ENCODE measurements at places on chromosomes 2 and 18.
A peak's percentile ranks its signal among the peaks of the same experiment; 100 is the strongest.

GRCh38 chr2:69734035-69734611 is 7.8 kb upstream of the ANXA4 start:
- no peak for DNase-seq

DNA sequence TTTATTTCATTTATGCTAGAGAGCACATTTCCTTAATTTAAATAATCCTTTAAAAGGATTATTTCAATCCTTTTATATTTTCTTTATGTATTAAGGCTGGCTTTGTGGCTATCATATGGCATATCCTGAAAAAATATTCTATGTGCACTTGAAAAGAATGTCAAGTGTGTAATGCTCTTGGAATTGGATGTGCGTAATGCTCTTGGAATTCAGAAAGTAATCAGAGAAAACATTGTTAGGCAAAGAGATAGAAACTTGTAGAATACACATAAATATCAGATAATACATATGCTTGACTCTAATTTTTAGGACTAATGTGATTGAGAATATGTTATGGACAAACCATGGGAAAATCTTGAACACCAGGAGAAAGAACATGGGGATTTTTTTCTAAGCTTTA is 197.5 kb upstream of the COL3A1 start:
- no peak for DNase-seq

- DNase-seq = no peak
These were observed 209.2 kb upstream of the STON1 start for GRCh38 chr2:48320742-48321141.

- DNase-seq = no peak
These were observed 65.1 kb upstream of the TMEM17 start for GRCh38 chr2:62570861-62571698.

GRCh38 chr2:186959486-186959885 is 110.5 kb upstream of the ZSWIM2 start:
- no peak for DNase-seq

- no peak for DNase-seq
These were observed 29.2 kb downstream of the UNC50 start for GRCh38 chr2:98637401-98638147.

DNA sequence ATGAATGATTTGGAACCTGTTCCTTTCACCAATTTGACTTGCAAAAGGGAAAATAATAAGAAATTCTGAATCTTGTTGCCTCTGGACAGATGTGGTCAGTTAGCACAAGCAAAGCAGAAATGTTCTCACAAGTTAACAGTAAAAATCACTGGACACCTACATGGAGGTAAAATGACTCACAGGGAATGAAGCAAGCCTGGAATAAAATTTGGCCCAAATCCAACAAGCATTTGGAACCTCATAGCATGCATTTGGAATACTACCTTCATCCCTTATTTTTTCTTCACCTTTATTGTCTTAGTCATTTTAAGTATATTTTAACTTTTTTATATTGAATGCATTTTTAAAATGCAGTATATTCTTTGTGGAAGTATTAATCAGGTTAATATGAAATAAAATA is 602.9 kb downstream of the ARHGAP15 start:
- DNase-seq = no peak

- no peak for DNase-seq
These were observed 969.7 kb downstream of the DCDC2C start for GRCh38 chr2:4673025-4673489.

GRCh38 chr2:144411473-144411872 is 108.4 kb downstream of the ZEB2 start:
- DNase-seq = no peak

- DNase-seq = no peak
These were observed 402.6 kb downstream of the EIPR1 start for GRCh38 chr2:2974982-2975381.

DNA sequence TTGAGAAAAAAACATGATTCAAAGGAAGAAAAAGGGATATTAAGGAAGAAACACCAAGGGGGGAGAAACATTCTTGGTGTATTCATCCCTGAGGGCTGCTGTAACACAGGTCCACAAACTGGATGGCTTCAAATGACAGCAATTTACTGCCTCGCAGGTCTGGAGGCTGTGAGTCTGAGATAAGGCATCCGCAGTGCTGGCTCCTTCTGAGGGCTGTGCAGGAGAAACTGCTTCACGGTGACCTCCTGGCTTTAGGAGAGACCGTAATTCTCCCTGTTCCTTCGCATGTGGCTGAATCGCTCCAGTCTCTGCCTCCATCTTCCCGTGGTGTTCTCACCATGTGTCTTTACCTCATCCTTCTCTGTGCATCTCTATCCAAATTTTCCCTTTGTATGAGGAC is 490.7 kb downstream of the EIPR1 start:
- DNase-seq = no peak

DNA sequence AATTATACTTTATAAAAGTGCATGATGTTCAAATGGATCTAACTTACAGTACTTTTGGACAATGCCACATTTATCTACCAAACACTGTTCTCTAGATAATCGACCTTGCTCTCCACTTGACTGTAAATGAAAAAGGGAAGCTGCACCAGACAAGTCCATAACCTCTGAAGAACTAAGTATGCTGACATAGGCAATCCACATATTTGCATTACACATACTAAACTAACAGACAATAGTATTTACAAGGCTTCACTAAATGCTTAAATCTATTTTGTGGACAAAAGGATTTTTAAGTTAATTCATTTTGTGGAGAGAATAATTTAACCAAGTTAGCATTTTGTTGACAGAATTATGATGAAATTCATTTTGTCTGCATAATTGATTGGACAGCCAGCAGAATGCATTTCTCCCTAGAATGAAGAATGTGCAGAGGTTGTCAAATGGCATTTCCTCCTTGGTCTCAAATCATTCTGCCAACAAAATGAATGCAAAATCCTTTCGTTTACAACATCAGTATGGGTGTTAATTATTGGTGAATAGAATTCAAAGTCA is 520.9 kb downstream of the CPS1 start:
- DNase-seq = no peak

DNA sequence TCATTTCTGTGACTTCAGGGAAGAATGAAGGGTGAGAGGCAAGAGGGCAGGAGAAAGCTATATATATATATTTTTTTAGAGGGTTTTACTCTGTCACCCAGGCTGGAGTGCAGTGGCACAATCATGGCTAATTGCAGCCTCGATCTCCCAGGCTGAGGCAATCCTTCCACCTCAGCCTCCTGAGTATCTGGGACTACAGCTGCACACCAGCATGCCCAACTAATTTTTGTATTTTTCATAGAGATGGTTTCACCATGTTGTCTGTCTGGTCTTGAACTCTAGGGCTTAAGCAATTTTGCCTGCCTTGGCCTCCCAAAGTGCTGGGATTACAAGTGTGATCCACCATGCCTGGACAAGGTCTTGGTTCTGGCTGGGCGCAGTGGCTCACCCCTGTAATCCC is 3.4 kb downstream of the ATIC start:
- no peak for DNase-seq

GRCh38 chr2:163605779-163606178 is 130.0 kb downstream of the FIGN start:
- DNase-seq = no peak

DNA sequence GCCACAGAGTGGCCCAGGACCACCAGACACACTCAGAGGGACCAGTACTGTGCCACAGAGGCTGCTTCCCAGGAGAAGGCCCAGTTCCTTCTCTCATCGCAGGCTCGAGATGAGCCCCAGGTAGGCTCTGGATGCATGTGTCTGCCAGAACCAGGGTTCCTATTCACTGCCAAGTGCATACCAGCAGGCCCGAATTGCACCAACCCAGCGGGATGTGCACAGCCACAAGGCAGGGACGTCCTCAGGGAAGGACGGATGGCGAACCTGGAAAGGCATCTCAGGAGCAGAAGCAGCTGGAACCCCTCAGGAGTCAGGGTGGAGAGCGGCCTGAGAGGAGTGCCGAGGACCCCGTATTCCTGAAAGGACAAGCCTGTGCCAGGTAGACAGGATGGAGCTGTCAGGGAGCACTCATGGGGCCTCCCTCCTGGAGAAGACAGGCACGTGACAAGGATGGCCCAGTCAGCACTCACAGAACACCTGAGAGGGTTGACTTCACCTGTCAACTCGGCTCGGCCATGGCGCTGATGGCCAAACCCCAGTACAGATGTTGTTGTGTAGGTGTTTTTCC is 73.7 kb downstream of the PTGR3 start:
- DNase-seq = no peak

DNA sequence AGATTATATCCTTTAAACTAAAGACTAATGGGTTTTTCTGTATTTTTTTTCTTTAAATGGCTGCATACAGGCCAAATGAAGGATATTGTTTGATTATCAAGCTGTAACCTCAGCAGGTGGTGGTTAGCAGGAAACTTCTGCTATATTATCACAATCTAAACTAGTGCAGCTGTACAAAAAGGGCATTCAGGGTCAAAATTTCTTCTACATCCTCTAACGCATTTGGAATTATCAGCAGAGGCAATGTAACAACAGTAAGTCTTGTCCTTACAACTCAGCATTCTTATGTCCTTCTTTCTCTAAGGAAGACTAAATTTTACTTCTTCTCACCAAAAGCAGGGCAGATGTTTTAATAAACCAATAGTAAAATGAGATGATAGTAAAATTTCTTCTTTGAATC is 135.8 kb upstream of the FN1 start:
- DNase-seq = no peak

DNA sequence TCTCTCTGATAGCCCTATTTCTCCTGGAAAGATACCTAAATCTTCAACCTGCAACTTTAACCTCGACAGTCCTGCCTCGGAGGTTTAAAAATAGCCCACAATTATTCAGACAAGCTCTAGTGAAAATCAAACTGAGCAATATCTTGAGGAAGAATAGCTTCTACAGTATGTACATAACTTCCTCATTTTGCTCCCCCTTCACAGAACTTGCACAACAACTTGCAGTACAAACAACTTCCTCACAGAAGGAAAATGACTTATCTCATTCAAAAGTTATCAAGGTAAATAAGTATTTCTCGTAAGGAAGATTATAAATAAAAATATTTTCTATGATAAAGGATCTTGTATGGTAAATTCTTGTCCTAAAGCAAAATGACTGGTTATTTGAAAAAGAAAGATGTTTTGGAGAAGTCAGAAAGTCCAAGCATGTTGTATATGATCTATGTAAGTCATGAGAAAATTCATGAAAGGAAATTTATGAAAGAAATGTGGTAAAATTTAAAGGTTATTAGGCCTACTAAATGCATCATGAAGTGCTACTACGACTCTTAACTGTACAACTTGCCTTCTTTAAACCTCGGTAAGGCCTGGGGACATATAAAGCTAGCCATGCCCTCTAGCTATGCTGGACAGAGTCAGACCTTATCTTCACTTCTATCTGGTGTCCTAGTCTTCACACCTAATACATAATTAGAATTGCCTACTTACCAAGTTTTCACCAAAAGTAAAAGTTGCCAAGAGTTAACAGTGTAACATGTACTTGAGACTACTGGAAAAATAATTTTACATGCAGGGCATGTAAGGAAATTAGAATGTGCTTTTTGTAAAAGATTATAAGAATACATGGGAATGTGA is 394.5 kb downstream of the DLGAP1 start:
- DNase-seq = no peak

DNA sequence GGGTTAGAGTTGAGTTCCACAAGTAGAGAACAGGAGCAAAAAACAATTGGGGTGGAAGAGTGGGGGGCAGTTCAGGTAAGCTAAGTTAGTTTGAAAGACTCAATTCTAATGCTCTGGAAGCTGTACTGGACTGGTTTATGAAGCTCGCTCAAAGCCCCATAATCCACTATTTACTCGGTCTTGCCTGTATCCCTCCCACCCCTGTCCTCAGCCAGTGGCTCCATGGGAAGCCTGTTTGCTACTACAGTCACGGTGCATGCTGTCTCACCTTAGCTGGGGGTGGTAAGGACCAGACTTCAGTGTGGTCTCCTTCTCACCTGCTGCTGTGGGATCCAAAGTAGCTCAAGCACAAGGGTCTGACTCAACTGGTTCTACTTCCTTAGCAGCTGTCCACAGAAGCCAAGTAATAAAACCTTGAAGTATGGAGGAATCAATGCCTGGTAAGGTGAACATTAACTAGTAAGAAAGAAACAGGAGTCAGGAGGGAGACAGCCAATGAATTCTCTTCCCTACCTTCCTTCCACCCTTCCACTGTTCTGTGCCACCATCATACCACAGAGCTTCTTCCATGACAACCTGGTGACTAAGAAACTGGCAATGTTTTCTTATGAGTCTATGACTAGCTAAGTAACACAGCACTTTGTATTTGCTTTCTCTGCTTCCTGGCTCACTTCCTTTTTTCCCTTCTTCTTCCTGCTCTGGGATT is 230.8 kb downstream of the SRBD1 start:
- DNase-seq = no peak

- peak; percentile 60 for DNase-seq
These were observed at the start of gene MOCOS for GRCh38 chr18:36187193-36187825. TSS of gene MOCOS (plus strand) at chr18:36187497. CDS start at chr18:36187540, 43 bp downstream.

- DNase-seq = no peak
These were observed 26.8 kb downstream of the RHBDD1 start for GRCh38 chr2:226862623-226863022.

GRCh38 chr2:19048593-19049266 is 309.7 kb downstream of the OSR1 start:
- no peak for DNase-seq

- DNase-seq = no peak
These were observed 217.5 kb downstream of the CYP26B1 start for GRCh38 chr2:71930049-71930681.

GRCh38 chr2:12587729-12588522 is 128.8 kb upstream of the TRIB2 start:
- no peak for DNase-seq

- DNase-seq = no peak
These were observed 1.5 kb downstream of the AP1S3 start for GRCh38 chr2:223835701-223836532.

- DNase-seq = no peak
These were observed 1072.7 kb downstream of the DSC3 start for GRCh38 chr18:29969876-29970275.

DNA sequence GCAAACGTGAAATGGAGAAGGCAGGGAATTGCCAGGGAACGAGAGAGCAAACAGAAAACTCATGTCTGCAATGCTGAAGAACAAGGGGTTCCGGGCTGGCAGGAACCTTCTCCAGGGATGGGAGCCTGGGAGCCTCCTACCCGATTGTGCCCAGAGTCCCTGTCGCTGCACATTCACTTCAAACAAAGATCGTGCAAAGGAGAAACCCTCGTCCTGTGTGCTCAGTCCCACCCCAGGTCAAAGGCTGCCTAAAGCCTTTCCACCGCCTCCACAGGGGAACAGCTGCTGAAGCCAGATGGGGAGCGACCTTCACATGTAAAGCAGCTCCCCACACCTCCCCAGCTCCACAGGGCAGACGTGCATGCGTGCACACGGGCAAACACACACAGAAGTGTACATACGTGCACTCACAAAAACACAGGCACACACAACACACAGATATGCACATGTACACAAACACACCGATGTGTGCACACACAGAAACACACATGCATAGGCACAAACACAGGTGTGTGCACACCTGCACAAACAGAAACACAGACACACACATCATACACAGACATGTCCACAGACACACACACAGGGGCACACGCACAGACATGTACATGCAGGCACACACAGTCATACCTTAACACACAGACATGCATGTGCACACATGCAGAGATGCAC is 460.1 kb upstream of the SALL3 start:
- DNase-seq = no peak

GRCh38 chr18:46433121-46433826 is 223.7 kb downstream of the LOXHD1 start:
- no peak for DNase-seq
